ENCODE measurements at places on chromosomes 6 and 20.

GRCh38 chr6:38114976-38115625 lies 295.6 kb downstream of the ZFAND3 start:
- DNase-seq: no peak

- DNase-seq: no peak
Observed at GRCh38 chr6:19754686-19755085, 82.5 kb upstream of the ID4 start.

GRCh38 chr6:104226790-104227446 lies 632.8 kb downstream of the HACE1 start:
- no peak for DNase-seq

GRCh38 chr6:85468326-85468725 lies 18.4 kb downstream of the NT5E start:
- no peak for DNase-seq

DNA sequence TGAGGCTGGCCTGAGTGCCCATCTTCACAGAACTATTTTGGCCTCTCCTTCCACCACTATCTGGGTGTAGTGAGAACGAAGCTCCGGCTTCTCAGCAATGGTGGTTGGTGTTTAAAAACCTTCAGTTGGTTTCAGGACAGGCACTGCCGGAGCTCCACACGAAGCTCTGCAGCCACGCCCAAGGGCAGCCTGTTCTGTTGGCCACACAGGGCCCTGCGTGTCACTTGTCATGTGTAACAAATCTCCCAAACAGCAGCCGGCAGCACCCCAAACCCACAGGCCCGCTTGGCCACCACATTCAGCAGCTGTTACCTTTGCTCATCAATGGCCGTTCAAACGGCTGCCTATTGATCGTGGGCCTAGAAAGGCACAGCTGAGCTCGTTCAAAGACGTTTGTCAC lies 97.5 kb downstream of the ERMARD start:
- DNase-seq: no peak

DNA sequence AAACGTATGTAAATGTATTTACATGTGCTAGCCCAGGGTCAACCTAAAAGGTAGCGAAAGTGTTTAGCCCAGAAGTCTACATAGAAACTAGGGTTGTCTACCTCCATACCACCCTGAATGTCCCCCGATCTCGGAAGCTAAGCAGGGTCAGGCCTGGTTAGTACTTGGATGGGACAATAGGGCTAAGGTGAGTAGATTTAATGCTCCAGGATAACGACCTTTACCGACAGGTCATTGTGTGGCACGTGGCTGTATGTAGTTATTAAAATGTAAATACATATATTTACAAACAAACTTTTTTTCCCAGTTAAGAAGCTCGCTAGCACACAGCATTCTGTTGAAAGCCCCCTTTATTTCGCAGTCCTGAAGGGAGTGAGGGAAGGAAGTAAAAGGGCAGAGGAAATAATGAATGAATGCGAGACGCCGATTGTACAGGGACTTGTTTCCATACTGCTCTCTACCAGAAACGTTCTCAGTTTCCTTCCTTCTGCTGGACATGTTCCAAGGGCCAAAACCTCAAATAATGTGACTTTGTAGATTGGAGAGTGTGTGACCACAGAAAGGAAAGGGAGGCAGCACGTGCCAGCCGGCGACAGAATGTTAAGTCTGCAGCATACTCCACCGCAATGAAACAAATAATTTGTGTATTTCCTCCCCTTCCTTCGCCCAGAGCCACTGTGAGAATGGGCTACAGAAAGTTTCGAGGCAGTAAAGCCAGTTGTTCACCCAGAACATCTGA lies 612 bp downstream of the ADAT2 start:
- no peak for DNase-seq

DNA sequence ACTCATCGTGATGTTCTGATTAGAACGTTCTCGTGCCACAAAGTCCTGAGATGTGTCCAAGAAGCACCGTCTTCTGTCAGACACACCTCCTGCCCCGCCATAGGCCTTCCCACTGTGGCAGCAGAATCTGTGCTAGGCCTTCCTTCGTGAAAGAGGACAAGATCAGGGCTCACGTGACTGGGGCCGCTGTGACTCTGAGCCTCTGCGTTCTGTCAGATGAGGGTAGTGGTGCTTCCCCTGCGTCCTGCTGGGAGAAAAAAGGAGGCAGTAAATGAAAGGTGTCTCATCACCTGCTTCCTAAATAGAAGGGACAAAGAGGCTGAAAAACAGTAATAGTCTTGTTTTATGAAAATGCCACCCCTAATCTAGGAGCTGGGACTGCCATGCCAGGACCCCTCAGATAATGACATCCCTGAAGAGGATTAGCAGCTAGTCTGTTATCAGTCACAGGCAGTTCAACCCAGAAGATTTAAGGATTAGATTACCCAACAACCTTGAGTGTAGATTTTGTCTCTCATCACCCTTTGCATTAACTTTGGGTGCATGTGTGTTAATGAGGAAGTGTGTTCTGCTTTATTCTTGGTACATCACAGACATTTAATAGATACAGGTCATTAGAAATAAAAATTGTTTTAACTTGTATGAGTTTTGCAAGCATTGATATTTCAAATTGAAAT lies 4.1 kb downstream of the DNAJC5 start:
- DNase-seq: no peak

DNA sequence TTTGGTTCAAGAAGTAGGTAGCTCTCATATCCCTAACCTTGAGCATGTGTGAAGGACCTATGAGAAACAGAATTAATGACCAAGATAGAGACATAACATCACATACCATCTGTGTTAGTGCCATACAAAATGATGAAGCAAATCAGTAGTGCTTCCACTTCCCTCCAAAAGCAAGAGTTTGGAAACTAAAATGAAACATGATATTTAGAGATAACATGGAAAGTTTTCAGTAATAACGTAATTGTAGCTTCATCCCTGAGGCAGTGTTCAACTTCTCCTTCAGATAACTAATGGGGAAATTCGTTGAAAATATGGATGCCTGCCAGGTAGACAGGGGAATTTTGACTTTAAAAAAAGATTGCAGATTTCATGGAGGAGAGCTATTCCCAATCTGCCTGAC lies 248.4 kb upstream of the IRAK1BP1 start:
- no peak for DNase-seq

- DNase-seq: no peak
Observed at GRCh38 chr6:70415247-70415646, 1.9 kb downstream of the FAM135A start.

DNA sequence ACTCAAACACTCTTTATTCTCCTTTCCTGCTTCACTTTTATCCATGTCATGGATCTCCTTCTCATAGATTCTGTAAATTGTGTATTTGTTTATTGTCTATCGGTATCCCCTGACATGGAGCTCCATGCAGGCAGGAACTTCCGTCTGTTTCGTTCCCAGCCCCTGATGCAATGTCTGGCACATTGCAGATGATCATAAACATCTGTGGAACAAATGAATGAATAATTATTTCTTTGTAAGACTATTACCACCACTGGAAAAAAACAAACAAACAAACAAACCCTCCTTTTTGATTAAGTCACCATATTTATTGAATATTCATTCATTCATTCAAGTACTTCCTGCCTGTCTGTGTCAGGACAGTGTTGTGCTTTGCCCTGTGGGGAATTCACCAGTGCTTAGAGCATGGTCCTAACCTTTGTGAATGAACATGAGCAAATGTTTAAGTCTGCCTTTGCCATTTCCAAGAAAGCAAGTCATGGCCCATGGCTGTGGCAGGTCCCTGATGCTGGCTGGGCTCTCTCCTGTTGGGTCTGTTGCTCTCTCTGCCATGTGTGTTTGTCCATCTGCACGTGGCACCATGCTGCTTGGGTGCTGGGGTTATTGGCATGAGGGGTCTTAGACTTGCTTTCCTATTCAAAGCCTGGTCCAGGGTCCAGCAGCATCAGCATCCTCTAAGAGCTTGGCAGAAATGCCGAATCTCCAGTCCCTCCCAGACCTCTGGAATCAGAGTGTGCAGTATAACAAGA lies 47.5 kb upstream of the NAA20 start:
- no peak for DNase-seq

DNA sequence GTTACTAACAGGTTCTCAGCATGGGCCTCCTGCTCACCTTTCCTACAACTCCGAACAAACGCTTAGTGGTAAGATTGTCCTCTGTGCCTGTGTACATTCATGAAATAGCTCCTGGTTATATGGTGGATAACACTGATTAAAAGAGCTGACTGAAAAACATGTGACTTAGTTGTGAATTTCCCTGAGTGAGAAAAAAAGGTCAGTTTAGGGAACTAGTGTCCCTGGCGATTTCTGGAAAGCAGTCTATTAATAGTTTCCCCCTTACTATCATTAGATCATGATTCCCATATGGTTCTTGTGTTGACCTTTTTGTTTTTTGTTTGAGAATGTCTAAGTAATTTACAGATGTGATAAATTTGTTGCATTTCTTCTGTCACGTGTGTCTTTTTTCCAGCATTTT lies 15.6 kb downstream of the SNRPC start:
- no peak for DNase-seq

GRCh38 chr6:53811082-53811481 lies 16.3 kb downstream of the LRRC1 start:
- DNase-seq: no peak

DNA sequence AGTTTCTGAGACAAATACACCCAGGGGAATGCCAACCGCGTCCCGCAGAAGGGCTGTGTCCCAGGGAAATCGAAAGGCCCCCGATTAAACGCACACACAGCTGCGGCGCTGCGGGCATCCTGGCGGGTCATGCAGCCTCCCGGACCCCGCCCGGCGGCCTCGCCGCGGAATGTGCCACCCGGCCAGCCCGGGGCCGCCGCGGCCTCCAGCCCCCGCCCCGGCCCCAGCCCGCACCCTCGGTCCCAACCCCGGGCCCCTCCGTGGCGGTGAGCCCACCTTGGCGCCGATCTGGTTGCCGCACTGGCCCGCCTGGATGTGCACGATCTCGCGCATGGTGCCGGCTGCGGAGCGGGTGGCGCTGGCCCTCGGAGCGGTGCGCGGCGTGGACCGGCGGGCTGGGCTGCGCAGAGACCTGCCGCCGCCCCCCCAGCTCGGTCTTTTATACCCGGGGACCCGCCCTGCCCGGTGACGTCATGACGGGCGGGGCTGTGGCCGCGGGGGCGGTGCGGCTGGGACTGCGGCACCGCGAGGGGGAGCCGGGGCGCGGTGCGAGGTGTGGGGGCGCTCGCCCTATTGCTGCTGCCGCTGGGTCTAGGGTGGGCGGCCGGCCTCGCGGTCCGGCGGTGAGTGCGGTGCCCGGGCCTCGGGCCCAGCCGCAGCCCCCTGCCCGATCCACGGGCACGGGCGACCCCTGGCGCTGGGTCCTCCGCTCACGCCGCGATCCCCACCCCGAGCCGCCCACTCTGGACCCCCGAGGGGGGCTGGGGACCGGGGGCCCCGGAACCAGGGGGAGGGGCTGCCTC lies at the start of gene TUBB2A:
Gene TUBB2A (minus strand): TSS at position 414 of the 803 bp plus-strand sequence. CDS start 81 bp downstream, at position 333.
- peak; percentile 33 for DNase-seq

GRCh38 chr6:34238585-34239499 lies 2.2 kb downstream of the HMGA1 start:
- DNase-seq: no peak

DNA sequence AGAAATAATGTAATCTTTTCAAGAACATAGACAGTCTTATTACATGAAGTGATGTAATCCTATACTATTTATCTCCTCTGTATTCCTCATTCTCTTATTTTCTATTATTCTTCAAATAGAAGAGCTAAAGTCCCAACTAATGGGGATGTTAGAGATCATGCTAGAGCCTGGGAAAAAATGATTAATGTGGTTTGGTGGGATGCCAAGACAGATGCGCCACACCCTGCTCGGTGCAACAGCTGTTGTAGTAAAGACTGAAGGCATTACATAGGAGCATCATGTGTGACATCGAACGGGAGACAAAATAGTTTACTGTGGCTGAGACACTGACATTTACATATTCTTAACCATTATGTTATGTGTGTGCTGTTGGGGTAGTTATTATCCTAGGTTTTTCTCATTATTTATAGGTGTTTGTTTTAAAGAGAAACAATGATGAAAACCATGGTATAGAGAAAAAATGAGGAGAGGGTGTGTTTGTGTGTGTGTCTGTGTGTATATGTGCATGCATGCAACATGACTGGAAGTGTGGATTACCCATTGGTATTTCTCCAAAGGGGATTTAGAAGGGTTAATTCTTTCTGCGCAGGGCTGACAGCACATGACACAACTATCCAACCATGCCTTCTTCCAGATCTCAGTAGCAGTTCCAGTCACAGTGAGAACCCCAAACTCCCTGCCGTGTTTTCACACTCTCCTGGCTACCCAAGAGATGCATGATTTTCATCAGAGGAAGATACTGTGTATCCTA lies 155.3 kb downstream of the EYA4 start:
- DNase-seq: no peak

- DNase-seq: no peak
Observed at GRCh38 chr20:25008388-25009217, 16.1 kb upstream of the APMAP start.

GRCh38 chr6:143165315-143165855 lies 104.7 kb downstream of the AIG1 start:
- DNase-seq: no peak

DNA sequence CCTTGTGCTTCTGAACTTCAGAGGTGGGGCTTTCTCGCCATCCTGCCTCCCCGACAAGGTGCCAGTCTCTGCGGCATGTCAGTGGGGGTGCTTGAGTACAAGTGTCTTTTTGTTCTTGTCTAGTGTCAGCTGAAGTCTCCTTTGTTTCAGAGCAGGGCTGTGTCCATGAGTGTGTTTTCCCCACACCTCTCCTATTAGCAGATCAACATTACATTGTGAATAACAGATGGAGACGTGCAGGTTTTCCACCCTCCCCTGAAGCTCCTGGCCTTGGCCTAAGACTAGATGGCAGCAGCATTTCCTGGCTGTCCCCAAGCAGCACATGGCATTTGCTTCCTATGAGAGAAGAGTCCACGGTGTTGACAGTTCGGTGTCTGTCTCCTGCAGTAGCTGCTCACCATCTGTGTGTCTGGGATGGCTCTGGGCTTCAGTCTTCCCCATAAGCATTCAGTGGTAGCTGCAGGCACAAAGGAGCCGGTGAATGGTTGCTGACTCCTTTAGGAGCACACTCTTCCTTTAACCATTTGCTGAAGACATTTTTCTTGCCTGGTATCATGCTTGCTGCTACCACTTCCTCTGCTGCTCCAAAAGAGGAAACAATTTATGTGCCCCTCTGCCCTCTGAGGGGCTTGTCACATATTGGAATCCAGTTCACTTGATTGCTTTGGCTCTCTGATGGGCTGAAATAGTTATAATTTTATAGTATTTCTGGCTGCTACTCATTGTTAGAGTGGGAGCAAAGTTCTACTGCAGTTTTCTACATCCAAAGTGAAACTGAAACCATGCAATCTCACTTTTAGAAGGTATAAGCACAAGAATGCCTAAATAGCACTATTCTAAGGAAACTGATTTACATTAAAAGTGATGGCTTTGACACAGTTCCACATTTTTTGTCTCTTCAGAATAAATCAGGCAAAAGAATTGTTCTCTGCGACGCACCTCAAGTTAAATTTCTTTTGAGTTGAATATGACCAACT lies 913.0 kb downstream of the C6orf118 start:
- DNase-seq: no peak

DNA sequence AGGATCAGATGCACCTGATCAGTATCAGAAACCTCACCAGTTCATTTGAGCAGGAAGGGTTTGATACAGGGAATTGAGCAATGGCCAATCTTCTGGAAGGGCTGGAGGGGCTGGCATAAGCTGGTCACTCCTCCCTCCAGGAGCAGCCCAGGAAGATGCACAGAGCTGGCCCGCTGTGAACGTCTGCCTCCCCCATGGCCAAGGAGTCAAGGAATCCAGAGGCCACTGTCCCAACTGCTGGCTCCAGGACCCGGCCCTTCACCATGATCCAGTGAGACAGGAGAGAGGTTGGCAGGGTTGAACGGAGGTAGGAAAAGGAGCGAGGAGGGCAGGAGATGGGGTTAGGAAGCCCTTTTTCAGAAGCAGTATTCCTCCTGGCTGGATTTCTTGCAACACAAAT lies 113.9 kb upstream of the CST7 start:
- no peak for DNase-seq

GRCh38 chr6:100353276-100354015 lies 111.3 kb downstream of the SIM1 start:
- DNase-seq: no peak
